HT-29 (cell line): ENCODE measurements at places on chromosomes 7 and 10.

GRCh38 chr7:40716052-40716451, 581.2 kb downstream of the SUGCT start:
- no peak for DNase-seq

GRCh38 chr7:131471250-131472004, 85.0 kb downstream of the PODXL start:
- DNase-seq, result no peak

DNA sequence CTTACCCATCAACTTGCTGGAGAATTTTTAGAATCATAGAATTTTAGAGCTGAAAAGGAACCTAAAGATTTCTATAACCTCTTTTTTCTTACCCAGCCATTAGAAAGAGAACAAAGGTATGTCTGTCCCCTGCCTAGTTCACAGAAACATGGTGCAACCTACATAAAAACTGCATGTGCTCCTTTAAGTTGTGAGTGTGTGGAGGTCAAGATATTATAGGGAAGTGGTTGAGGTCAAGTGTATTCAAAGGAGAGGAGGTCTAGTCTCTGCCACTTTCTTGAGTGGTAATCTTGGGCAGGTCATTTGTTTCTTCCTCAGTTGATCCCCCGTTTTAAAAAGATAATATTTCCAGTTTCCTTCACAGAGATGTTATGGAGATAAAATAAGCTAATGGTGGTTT, 6.4 kb downstream of the UBTD1 start:
- DNase-seq, result no peak

GRCh38 chr10:77075926-77076325, 561.7 kb downstream of the KCNMA1 start:
- no peak for DNase-seq

DNA sequence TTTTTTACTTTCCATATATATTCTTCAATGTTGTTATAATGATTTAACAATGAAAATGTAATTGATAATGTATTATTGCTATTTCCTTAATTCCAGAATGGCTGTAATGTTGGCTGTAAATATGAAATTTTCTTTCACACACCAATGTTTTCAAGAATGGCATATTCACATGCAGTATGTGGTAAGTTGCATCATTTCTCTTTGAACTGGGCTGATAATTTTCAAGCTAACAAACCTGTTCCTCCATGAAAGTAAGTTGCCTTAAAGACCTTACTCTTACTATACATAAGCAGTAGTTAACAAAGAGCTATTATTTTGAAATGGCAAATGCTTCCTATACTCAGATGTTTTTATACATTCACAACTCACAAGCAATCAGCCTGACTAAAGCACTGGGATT, 154.5 kb downstream of the TMEM168 start:
- no peak for DNase-seq

GRCh38 chr7:142647749-142648148, 101.5 kb upstream of the PRSS1 start:
- DNase-seq, result no peak
